Hindlimb muscle (tissue), 1 donor: ENCODE measurements at places on chromosomes 7 and 10.

DNA sequence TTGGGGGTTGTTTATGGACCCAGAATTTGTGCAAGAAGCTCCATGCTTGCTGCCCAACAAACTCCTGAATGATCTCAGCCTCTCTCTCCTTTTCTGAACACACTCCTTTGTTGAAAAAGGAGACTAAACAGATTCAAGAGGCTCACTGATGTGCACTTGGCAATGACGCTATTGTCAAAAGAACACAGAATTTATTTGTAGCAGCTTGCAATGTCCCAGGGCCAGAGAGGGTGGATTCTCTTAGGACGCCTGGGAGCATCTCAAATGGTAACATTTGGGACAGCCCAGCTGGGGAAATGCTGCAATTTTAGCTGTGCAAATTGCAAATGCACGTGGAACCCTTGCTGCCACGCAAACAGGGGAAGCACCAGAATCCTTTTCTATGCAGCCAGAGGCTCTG is 79.9 kb downstream of the GPR26 start:
- no peak for DNase-seq

DNA sequence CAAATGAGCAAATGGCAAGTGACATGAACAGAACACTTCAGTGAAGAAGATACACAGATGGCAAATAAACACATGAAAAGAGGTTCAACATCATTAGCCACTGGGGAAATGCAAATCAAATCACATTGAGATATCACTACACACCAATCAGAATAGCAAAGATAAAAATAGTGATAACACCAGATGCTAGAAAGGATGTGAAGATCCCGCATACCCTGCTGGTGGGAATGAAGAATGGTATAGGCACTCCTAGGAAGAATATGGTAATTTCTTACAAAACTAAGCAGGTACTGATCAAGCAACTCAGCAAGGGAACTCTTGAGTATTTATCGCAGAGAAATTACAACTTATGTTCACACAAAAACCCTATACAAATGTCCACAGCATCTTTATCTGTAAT is 11.2 kb downstream of the LAMB4 start:
- DNase-seq: no peak

- DNase-seq: no peak
Observed at GRCh38 chr10:2980116-2980515, 87.2 kb upstream of the PFKP start.

GRCh38 chr7:47940088-47941013 is 7.9 kb downstream of the PKD1L1 start:
- DNase-seq: no peak

DNA sequence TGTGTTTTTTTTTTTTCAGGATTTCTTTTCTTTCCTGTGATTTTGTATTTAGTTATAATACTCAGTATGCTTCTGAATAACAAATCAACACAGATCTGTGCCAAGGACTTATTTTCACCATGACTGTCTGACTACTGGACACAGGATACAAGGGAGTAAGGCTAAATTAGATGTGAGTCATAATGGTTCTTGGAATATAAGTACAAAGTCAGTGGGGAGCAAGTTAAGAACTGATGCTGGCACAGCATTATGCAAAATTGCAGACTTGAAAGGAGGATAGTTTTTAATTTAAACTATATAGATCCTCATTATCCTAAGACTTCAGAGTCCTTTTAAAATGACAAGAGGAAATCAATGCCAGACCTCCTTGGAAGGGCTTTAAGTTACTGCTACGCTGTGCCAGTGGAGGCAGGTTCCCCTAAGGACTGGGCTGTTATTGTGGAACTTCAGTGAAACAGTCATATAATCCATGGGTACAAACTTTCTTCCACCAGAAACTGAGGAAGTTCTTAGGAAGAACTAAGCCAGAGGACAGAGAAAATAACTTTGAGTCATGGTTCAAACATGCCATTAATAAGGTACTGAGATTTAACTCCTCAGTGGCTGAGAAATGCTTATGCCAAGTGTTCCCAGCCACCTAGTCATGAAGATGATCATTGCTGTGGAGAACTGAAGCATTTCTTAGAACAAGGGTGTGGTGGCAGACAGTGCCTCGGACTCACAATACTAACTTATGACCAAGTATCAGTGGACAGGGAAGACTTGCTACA is 531.2 kb downstream of the HTR7 start:
- no peak for DNase-seq

GRCh38 chr10:99595770-99596465 is 24.3 kb downstream of the SLC25A28 start:
- DNase-seq: no peak

DNA sequence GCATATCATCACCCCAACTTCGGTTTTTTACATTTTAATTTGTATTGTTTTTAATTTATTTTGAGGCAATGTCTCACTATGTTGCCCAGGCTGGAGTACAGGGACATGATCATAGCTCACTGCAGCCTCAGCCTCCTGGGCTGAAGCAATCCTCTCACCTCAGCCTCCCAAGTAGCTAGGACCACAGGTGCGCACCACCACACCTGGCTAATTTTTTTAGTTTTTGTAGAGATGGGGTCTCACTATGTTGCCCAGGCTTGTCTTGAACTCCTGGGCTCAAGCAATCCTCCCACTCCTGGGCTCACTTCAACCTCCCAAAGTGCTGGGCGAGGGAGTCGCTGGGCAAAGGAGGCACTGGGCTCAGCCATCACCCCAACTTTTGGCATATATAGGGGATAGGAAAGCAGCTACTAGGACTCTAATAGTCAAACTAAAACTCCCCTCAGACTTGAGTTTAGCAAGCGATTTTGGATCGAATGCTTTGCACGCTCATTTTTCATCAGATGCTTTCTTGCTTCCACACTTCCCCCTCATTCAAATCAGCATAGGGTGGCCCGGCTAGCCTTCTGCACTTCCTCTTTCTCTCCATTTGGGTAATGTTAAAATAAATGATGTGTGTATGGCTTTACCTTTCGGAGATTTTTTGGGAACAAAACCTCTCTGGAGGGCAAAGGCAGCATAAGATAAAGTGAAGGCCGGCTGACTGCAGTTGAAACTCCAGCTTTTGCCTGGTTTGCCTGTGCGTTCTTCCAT is 20.8 kb upstream of the NMT2 start:
- no peak for DNase-seq

- no peak for DNase-seq
Observed at GRCh38 chr10:79438699-79439085, 6.7 kb downstream of the ZCCHC24 start.

GRCh38 chr10:12322583-12323131 is 26.7 kb upstream of the CAMK1D start:
- DNase-seq: no peak

- no peak for DNase-seq
Observed at GRCh38 chr7:31077484-31078362, 25.6 kb downstream of the ADCYAP1R1 start.

DNA sequence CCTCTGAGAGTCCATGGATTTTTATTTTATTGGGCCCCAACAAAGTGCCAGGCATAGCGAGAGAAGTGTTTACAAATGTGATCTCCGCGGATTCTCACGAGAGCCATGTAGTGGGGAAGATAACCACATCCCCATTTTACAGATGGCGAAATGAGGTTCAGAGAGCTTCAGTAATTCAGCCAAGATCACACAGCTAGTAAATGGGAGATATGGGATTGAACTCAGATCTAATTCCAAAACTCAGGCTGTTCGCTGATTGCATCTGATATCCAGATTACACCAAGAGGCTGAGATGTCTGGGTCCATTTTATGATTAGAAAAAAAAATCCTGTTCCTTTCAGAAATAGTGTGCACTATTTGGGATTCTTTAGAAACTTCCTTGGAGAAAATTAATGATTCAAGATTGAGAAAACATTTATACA is 1.3 kb downstream of the FAS start:
- no peak for DNase-seq

DNA sequence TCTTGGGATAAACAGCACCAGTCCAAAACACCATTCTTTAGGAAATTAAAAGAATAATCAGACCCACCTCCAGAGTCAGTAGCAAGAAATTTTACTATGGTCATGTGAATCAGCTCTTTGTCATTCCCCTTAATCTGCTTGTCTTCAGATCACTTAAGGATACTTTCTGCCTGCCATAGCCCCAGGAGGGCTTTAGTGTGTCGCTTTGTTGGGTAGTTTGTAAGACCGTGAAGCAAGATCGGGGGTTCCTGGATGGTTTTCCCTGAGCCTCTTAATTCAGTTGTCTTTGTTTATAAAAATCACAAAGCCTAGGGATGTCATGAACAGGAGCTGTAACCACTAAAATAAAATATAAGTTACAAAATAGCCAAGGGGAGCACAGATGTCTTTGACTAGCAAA is 223.6 kb downstream of the RELN start:
- DNase-seq: no peak

DNA sequence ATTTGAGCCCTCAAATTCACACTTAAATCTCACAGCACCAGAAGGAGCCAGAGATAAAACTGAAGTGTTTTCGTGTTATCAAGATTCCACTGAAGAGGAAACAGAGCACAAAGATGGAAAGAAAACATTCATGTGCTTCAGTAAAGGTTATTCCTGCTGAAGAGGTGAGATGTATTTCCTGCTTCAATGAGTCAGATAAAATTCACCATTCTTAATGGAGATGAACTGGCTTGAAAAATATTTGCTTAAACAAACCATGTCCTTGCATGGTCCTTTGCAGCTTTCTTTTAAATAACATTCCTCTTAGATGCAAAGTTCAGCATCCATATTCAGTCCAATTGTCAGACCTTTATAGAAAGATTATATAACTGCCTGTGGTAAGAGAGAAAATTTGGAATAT is 294.2 kb downstream of the IPMK start:
- no peak for DNase-seq

- no peak for DNase-seq
Observed at GRCh38 chr10:122085423-122085911, 96.5 kb downstream of the TACC2 start.
